ENCODE measurements at places on chromosomes 6 and 20. TPM values are rescaled to one million over a fixed set of nuclear protein-coding genes. Genes with fewer than 3 reads are reported as not detected.
A peak's percentile ranks its signal among the peaks of the same experiment; 100 is the strongest.

The HTR1E gene
- polyA plus RNA-seq: 0.40 TPM

- no peaks in the 10 kb centered on the region for H3K27me3 ChIP-seq
- H3K27ac ChIP-seq: no peak overlapping the region
- DNase-seq: peak; percentile 88
- no peak overlapping the region for H3K4me3 ChIP-seq
- peaks cover 20% of the 10 kb centered on the region for H3K4me1 ChIP-seq
- H3K36me3 ChIP-seq: no peaks in the 10 kb centered on the region
Measured at GRCh38 chr20:59460352-59460751, 144.0 kb upstream of the PHACTR3 start.

GRCh38 chr6:97947841-97948240 lies 664.8 kb upstream of the MMS22L start:
- no peak overlapping the region for H3K4me3 ChIP-seq
- DNase-seq: peak; percentile 65
- H3K27me3 ChIP-seq: no peaks in the 10 kb centered on the region
- H3K36me3 ChIP-seq: no peaks in the 10 kb centered on the region
- no peak overlapping the region for H3K27ac ChIP-seq

DNA sequence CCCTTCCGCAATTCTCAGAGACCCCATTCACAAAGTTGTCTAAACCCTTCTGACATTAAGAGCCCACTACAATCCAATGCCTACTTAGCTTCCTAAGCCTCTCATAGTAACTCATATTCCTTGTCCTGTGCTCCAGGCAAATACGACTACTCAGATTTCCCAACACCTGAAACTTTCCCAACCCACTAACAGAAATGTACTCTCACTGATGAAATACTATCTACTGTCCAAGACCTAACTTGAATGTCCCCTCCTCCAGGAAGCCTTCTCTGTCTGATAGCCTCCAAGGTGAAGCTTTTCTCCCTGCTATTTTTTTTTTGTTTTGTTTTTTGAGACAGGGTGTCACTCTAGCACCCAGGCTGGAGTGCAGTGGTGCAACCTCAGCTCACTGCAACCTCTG lies 30.4 kb downstream of the GPLD1 start:
- H3K27ac ChIP-seq: no peak overlapping the region
- no peaks in the 10 kb centered on the region for H3K27me3 ChIP-seq
- H3K4me1 ChIP-seq: no peaks in the 10 kb centered on the region
- H3K36me3 ChIP-seq: no peaks in the 10 kb centered on the region

- no peak overlapping the region for H3K4me3 ChIP-seq
- no peaks in the 10 kb centered on the region for H3K4me1 ChIP-seq
- H3K36me3 ChIP-seq: no peaks in the 10 kb centered on the region
- H3K27me3 ChIP-seq: no peaks in the 10 kb centered on the region
- peak; percentile 38 for DNase-seq
- no peak overlapping the region for H3K27ac ChIP-seq
Measured at GRCh38 chr6:108798670-108799353, 49.4 kb upstream of the ARMC2 start.

Data from testis (tissue), 5 donors.